ENCODE measurements at places on chromosomes 3 and 15.

- DNase-seq = no peak
These were observed 33.0 kb downstream of the ARID3B start for GRCh38 chr15:74573987-74574386.

GRCh38 chr15:47506329-47507100, 210.8 kb upstream of the SEMA6D start:
- DNase-seq = no peak

DNA sequence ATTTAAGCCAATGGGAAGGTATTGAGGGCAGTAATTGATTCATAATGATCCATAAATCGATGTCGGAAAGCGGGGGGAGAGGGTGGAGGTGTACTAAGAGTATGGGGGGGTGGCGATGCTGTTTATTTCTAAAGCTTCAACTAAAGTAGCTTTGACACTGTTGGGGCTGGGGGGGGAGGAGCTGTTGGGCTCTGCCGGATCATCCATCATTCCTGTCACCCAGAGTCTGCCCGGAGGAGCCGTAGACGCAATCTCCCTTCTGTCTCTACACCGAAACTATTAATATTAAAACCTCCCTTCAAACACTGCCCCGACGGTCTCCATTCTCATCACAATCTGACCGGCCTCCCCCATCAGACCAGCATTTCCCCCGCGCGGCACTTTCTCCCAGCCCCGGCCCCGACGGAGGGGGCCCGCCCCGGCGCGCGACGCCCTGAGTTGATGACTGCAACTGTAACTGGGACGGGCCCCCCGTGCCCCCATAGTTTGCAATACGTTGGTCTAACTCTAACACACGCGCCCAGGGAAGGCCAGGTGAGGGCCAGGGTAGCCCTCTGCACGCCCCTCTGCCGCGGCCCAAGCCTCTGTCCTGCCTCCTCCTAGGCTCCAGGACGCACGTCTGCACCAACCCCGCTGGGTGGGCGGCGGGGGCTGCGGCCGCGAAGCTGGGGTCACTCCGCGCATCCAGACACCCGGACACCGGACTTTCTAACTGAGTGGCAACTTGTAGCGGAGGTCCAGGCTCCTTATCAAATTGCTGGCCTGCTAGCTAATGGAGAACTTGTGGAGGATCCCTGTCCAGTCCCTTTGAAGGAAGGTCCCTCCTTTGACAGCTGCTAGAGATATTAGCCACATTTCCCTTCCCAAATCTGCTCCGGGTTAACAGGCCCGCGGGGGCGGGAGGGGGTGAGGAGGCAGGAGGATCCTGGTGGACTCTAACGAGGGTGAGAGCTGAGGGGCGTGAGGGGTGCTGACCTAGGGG, 212.0 kb downstream of the MEIS2 start:
- no peak for DNase-seq

GRCh38 chr3:179840985-179841384, 188.1 kb downstream of the USP13 start:
- no peak for DNase-seq

GRCh38 chr3:158802409-158803268, 785 bp downstream of the MFSD1 start:
- no peak for DNase-seq

- no peak for DNase-seq
These were observed 120.4 kb downstream of the LPP start for GRCh38 chr3:188274249-188274915.

DNA sequence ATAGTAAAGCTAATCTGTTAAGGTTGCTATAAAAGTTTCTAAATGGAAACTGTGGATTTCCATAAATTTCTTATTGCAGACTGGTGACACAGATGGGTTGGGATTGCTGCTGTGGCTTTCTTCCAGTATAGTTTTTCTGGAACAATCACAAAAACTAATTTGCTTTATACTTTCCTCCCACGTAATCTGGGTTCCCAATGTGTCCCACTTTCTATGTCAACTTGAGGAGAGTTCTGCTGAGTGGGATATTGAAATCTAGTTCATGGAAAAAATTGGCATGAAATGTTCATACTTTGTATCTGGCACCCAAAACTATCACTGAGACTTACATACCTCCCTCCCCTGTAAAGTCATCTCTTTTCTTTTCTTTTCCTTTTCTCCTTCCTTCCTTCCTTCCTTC, 126.8 kb downstream of the TGFBR2 start:
- no peak for DNase-seq

DNA sequence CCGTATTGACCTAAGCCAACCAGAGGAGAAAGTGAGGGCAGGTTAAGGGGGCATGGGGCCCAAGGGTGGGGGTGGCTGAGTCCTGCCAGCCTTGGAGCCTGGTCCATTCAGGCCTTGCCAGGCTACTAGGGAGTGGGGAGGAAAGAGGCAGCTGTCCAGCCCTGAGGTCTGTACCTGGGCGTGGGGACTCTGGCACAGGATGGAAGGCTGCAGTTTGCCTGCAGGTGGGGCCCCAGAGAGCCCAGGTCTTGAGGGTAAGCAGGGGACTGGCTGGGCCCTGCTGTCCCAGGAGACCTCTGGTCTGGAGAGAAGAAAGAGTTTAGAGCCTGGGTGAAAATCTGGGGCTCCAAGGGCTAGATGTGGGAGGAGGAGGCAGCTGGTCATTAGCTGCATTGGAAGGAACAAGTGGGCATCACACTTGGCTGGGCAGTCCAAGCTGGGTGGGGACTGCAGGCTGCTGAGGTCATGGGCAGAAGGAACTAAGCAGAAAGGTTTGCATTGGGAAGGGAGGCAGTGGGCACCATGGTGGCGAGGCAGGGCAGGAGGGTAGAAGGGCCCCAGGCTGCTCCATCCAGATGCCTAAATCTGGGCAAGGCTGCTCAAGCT, 108.4 kb downstream of the OXNAD1 start:
- DNase-seq = no peak
